ENCODE measurements at places on chromosomes 7 and 10.

GRCh38 chr10:60260321-60260720 lies 129.4 kb downstream of the ANK3 start:
- DNase-seq = no peak

DNA sequence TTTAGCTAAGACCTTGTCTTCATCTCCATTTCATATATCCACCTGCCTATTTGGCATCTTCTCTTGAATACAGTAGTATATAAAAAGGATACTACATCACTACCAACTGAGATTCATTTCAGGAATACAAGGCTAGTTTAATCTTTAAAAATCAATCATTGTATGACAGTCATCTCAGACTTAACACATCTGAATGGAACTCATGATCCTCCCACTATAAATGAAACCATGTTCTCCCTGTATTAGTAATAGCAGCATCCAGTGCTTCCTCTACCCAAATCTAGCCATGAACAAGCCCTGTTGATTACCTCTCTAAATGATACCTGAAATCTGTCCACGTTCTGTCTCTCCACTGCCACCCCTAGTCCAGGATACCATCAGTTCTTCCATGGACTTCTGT lies 196.2 kb downstream of the CDK14 start:
- DNase-seq = no peak

- DNase-seq = peak; percentile 71
Observed at GRCh38 chr7:131218727-131219128, 108.9 kb upstream of the MKLN1 start.

GRCh38 chr10:44927352-44927751 lies 16.2 kb downstream of the TMEM72 start:
- no peak for DNase-seq

DNA sequence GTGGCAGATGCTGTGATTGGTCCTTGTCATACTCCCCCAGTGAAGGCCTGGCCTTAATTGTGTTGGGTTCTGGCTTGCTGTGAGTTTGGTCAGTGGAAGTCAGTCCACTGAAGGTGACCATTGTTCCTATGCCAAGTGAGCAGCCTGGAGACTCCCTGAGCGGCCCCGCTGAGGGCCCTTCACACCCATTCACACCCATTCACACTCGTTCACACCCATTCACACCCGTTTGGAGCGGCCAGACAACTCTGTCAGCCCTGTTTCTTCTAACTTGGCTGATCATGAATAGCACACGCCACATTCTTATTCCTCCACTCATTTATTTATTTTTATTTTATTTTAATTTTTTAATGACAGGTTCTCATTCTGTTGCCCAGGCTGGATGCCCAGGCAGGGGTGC lies 61.5 kb downstream of the C10orf120 start:
- DNase-seq = no peak

GRCh38 chr10:3761021-3761686 lies 23.9 kb downstream of the KLF6 start:
- no peak for DNase-seq

GRCh38 chr10:227014-227413 lies 91.8 kb downstream of the ZMYND11 start:
- no peak for DNase-seq

GRCh38 chr7:77538281-77539212 lies 1.5 kb downstream of the PTPN12 start:
- DNase-seq = peak; percentile 96

All from COLO829 (cell line).